ENCODE measurements at places on chromosomes 1 and 21.

GRCh38 chr1:238677567-238677966 lies 708.8 kb upstream of the CHRM3 start:
- DNase-seq: peak; percentile 77

GRCh38 chr1:3375245-3375644 lies 79.2 kb upstream of the ARHGEF16 start:
- DNase-seq: no peak

- DNase-seq: no peak
These were observed 17.8 kb upstream of the RAB29 start for GRCh38 chr1:205792961-205793673.

GRCh38 chr21:40819071-40819900 lies 27.7 kb downstream of the DSCAM start:
- no peak for DNase-seq

DNA sequence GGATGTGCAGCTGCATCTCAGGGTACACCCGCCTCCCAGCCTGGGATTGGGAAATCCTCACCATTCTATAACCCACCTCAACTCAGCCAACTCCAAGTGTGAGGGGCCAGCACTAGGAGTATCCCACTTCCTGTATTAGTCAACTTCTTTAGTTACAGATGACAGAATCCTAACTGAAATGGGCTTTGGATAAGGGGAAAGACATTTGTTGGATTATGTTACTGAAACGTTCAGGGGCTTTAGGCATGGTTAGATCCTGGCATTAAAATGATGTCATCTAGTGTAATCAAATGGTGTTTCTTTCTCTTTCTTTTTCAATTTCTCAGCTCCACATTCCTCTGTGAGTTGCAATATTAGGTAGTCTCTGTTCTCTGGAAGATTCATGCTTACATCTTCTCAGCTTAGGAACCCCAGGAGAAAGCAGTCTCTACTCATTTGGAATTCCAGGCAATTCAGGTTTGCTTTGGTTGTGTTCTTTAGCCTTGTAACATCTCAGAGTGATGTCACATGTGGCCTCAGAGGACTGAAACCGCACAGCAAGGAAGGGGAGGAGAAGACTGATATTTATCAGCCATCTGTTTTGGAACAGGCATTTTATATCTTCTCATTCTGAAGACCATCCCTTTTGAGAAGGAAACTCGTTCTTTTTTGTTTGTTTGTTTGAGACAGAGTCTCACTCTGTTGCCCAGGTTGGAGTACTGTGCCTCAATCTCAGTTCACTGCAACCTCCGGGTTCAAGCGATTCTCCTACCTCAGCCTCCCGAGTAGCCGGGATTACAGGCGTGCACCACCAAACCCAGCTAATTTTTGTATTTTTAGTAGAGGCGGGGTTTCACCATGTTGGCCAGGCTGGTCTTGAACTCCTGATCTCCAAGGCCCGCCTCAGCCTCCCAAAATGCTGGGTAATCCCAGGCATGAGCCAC lies 18.9 kb upstream of the TMEM54 start:
- DNase-seq: peak; percentile 59

GRCh38 chr1:62070384-62071011 lies 124.2 kb upstream of the L1TD1 start:
- DNase-seq: peak; percentile 31

DNA sequence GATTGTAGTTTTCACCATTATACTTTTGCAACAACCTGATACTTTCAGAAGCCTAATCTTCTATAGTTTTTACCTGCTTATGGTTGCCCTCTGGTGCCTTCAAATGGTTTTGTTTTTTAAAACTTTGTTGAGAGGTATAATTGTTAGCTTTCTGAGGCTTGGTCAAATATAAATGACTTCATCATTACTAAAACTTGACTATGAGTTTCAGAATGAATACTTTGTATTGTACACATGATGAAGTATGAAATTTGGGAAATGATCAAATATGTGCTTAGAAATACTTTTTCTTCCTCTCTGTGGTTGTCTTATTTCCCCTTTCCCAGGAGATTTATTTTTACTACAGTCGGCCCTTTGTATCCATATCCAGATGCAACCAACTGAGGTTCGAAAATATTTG lies 151.8 kb upstream of the B3GALT2 start:
- peak; percentile 39 for DNase-seq

DNA sequence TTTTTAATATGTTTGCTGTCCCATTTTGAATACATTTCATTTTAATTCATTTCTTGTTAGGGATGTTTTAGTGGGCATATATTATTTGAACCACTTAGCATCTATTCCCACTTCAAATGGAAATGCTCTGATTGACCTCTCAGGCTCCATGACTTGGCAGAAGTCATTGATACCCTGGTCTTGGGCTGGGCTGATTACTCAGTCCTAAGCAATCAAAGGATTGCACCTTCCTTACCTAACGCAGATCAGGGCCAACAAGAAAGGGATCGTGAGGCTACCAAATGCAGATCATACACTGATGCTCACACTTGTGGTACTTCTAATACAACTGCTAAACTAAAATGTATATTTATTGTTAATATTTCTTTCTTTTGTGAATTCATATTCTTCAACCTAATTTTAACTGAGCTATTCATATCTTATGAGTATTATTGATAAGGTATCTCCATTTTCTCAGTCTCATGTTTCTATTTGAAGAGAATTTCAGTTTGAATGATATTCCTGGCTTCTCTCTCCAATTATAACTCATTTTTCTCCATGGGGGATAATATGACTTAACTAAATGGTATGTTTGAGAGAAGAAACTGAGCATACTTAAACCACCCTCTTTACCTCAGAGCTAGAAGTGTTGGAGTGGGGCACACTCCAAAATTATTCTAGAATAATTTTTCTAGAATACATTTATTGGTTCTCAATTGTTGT lies 615.5 kb upstream of the ADAMTS5 start:
- peak; percentile 23 for DNase-seq

DNA sequence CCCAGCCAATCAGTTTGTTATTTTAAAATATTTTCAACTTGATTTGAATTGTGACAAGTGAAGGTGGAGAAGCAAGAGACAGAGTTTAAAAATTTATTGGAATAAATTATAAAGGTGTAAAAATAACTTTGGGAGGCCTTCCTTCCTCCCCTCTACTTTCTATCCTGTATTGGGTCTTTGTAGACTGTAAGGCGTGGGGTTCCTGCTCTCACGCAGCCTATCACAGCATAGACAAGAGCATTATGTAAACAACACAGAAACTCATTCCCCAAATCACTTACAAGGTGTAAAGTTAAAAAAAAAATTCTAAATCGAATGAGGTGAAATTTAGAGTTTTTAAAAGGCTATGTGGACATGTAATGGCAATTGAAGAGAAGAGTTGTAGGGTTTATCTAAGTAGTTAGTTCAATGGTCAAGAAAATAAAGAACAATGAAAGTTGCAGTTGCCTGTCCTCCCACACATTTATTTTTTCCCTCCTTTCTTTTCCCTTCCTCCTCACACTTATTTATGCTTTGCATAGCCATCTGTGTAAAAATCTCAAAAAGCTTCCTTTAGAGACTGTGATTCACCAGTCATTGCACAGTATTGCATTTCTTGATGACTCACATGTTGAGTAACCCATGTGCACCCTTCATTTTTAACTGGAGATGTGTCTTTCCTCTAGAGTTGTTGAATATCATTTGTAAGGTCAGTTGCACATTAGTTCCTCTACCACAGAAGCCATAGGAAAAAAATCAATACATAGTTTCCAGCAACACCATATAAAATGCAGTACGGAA lies 242.2 kb downstream of the PTPRC start:
- DNase-seq: peak; percentile 96

- DNase-seq: no peak
These were observed 502.2 kb upstream of the PRMT6 start for GRCh38 chr1:106554294-106554693.

DNA sequence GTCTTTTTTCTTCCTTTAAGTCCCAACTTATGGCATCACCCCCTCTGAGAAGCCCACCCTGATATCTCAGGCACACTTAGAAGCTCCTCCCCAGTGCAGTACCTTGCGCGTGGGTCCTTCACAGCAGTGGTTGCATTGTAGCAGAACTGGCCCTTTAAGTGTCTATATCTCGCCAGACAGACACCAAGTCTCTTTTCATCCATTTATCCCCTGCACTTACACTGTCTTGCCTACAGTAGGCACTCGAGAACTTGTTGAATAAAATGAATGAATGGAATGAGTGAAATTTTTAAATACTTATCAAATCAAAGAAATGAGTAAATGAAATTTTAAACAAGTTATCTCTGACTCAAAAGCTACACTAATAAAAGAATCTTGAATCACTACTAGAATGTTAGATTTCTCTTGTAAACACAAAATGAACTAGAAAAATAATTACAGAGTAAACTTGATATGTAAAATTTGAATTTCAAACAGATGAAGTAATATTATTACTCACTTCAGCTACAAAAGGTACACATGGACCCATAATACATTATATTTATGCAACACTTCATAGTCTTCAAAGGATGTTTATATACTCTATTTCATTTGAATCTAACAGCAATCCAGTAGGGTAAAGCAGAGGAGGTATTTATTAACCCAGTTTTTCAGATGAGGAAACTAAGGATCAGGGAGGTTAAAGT lies 54.7 kb upstream of the MAN1A2 start:
- peak; percentile 56 for DNase-seq

DNA sequence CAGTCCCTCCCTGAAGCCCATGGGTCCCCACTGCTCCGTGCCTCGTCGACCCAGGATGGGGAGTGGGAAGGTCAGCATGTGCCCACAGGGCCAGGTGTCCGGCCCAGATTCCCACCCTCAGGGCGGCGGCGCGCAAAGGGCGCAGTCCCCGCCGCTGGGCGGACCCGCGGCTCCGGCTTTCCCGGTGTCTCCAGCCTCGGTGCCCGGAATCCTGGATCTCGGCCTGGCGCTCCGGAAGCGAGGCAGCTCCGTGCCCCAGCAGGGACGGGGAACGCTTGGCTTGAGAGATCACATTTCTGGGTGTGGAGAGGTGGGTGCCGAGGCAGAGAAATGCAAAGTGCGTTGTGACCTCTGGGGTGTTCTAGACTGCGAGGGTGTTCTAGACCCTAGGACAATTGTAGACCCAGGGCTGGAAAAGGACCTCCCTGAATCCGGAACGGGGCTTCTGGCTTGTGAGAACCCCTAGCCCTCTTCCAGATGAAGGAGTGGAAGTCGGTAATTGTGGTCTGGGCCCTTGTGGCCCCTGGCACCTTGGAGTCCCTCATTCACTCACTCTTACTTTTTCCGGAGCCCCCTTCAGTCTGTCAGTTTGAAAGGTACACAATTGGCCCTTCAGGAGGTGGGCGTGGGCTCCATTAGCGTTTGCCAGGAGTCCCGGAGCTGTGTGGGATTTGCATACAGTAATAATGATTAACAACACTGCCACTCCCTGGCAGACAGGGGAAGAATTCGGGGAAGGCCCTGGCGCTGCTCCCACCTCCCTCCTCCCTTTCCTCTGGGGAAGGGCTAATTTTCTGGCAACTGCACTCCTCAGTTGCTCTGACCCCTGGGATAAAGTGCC lies 1.6 kb upstream of the KCND3 start:
- peak; percentile 20 for DNase-seq

- peak; percentile 58 for DNase-seq
These were observed 49.9 kb downstream of the DMRTB1 start for GRCh38 chr1:53508991-53509666.

GRCh38 chr1:181608948-181609347 lies 125.6 kb downstream of the CACNA1E start:
- DNase-seq: no peak

- no peak for DNase-seq
These were observed 339.7 kb downstream of the PTPRC start for GRCh38 chr1:198978523-198978922.

GRCh38 chr1:46034601-46035516 lies 97.6 kb downstream of the PIK3R3 start:
- DNase-seq: no peak

GRCh38 chr1:94024104-94024792 lies 96.7 kb downstream of the ABCA4 start:
- no peak for DNase-seq

- DNase-seq: peak; percentile 85
These were observed 5.3 kb downstream of the ADIPOR1 start for GRCh38 chr1:202952818-202953217.

- DNase-seq: no peak
These were observed 144.9 kb upstream of the HP1BP3 start for GRCh38 chr1:20931930-20932436.

GRCh38 chr21:17690078-17690494 lies 77.4 kb upstream of the BTG3 start:
- DNase-seq: no peak

DNA sequence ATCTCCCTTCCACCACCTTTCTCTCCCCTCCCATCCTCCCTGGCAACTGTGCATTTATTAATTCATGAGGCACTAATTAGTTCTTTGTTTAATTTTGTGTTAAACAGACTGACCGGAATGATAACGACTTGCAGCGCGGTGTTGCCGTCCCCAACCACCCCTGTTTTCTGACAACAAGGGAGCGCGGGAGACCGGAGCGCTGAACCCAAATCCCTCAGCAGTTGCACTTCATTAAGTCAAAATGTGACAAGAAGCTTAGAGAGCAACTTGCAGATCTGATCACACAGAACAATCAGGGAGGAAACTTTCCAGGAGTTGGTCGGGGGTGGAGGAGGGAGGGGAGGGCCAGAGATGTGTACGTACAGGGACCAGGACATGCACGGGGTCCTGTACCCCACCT lies 89.2 kb downstream of the CASZ1 start:
- DNase-seq: no peak

- DNase-seq: no peak
These were observed 1.1 kb downstream of the HLX start for GRCh38 chr1:220880362-220880670.

DNA sequence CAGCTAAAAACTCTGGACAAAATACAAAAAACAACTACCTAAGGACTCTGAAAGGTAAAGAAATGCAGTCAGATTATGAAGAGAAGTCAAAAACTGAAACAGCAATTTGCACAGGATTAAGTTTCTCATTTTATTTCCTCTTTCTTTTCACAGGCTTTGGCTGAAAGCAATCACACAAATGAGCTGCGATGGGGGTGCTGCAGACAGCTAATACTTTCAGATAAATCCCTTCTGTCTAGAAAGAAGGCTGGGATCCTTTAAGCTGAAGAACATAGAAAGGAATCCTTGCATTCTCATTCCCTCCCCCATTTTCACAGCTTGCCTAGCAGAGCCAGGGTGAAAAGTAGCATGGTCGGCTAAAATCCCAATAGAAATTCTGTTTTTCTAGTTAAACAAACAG lies 32.0 kb upstream of the PRDX6 start:
- DNase-seq: no peak

- DNase-seq: no peak
These were observed 38.0 kb upstream of the HMGN1 start for GRCh38 chr21:39386899-39387298.

GRCh38 chr1:241738284-241739078 lies 86.4 kb downstream of the WDR64 start:
- DNase-seq: no peak

GRCh38 chr1:215007880-215008279 lies 74.7 kb upstream of the KCNK2 start:
- DNase-seq: peak; percentile 87

GRCh38 chr1:62230718-62231117 lies 36.1 kb downstream of the L1TD1 start:
- DNase-seq: peak; percentile 57

- peak; percentile 59 for DNase-seq
These were observed 36.8 kb upstream of the DIRAS3 start for GRCh38 chr1:68087184-68087583.

Data from fibroblast of mammary gland (primary cell).